ENCODE measurements at places on chromosomes 11 and 22.

DNA sequence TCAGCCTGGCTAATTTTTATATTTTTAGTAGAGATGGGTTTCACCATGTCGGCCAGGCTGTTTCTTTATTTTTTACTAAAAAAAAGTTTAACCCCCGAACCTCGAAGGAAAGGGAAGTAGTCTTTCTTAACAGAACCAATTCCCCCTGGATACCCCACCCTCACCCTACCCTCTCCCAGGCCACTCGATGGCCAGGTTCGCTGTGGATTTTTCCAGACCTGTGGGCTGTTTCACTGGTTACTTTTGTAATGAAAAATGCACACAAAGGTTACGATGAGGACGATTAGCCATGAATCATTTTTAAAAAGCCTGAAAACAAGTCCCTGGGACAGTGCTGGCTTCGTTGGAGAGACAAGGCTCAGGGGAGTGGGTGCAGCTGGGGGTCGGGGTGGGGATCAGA is 2.5 kb downstream of the TSPO start:
- DNase-seq = no peak

DNA sequence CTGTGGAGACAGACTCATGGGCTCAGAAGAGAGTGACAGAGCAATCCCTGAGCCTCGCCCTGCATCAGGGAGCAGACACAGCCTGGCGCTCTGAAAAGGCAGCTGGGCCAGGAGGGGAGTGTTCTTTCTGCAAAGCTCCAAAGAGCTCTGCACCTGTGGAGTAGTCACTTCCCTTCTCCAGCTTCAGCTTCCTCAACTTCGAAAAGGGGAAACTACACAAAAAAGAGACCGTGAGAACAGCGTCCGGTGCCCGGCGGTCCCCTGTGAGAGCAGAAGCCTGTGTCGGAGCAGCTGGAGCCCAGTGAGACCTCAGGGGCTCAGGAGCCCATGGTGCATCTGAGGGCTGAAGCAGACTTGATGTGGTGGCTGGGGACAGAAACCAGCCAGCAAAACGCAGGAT is 35.1 kb downstream of the TP53I11 start:
- no peak for DNase-seq

GRCh38 chr11:94909371-94909820 is 64.0 kb downstream of the CWC15 start:
- DNase-seq = no peak

DNA sequence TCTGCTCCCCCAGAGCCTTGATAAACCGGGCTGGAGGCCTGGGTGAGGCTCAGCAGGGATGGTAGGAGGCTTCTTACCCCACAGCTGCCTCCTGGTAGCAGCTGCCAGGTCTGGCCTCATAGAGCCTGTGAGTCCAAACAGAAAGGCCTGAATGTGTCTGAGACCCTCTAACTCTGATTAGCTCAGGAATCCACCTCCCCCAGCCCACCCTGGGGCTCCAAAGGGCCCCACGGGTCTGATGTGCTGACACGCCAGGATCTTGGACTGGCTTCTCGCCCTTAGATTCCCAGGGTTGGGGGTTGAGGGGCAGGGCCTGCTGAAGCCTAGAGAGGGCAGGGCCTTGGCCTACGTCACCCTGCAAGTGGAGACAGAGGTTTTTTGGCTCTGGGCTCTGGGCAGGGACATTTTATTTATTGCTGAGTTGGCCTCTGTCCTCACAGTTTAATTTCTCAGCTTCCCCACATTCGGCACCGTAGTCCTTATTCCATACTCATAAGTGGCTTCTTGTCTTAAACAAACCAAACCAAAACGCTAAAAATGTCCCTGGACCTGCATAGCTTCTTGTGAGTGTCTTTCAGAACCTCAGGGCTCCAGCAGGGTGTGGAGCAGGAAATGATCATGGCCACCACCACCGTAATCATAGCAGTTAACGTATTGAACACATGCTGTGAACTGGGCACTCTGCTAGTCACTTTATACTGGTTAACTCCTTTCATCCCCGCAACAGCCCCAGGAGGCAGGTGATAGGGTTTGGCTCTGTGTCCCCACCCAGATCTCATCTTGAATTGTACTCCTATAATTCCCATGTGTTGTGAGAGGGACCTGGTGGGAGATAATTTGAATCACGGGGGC is 25.1 kb downstream of the KIAA1671 start:
- no peak for DNase-seq

DNA sequence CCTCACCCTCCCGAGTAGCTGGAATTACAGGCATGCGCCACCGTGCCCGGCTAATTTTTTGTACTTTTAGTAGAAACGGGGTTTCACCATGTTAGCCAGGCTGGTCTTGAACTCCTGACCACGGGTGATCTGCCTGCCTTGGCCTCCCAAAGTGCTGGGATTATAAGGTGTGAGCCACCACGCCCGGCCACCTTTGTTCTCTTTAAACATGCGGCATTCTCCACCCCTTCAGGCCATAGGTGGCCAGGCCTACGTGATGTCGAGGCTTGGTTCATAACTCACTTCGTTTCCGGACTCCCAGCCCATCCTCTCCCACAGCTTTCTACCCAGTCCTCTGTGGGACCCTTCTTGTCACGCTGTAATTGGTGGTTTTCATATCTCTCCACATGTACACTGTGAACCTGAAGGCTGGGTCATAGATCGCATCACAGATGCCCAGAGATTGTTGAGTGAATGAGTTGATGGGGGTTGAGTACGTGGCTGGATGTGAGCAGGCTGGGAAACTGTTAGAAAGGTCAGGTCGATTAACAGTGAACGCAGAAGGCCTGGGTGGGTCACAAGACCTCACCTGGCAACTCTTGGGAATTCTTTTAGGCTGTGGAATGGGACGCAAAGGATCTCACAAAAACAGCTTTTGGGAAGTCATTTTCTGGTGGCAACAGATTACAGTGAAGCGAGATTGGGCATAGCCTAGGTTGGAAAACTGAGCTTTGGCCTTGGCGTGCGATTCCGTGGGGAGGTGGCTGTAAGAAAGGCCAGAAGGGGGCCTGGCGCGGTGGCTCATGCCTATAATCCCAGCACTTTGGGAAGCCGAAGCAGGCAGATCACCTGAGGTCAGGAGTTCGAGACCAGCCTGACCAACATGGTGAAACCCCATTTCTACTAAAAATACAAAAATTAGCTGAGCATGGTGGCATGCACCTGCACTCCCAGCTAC is 44.5 kb downstream of the ST14 start:
- DNase-seq = no peak

DNA sequence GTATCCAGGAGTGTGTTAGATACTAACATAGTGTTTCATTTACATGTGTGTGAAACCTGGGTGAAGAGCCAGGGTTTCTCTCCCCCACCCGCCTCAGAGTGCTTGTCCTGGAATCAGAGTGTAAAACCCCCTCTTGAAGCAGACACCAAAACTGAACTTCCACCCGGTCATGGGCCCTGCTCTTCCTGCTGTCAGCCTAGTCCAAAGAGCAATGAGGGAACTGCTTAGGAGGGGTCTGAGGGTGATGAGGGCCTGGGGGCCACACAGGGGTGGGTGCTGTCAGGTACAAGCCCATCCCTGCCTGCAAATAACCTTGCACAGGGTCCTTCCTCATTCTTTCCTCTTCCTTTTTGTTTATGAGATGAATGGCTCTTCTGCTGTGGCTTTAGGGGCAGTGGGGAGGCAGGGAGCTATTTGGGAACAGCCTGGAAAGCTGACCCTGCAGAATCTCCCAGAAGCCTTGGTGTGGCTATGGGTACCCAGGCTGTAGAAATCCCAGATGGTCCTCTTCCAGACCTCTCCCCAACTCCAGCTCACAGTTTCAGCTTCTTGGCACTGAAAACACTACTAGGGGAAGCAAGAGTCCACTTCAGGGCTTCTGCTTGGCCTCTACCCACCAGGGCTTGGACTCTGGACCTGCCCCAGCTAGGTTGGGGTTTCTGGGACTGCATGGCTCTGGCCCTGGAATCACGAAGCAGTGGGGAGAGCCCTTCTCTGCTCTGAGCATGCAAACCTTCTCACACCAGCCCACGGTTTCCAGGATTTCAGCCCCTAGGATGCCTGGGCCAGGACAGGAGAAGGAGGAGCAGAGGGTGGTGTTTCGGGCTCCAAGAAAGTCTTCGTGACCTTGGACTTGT is 8.5 kb downstream of the BATF2 start:
- DNase-seq = no peak

DNA sequence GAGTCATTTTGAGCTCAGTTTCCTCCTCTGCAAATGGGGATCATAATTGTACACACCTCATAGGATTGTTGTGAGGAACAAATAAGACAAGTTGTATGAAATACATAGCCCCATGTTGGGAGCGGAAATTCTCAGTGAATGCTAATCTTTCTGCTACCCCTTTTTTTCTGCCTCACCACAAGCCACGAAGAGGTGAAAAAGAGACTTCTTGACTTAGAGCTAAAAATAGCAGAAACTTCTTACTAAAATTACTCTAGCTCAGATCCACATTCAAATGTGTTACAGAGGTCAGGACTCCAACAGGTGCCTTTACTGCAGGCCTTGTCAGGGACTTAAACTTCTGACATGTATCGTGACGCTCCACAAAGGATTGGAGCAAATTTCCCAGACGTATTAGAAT is 128.5 kb downstream of the MIAT start:
- DNase-seq = no peak

Measured in activated T-cell treated with anti-CD3 and anti-CD28 coated beads for 48 hours (primary cell).